Endodermal cell (in vitro differentiated cells): ENCODE measurements at places on chromosomes 2 and 18.

GRCh38 chr2:163665817-163666216, 70.0 kb downstream of the FIGN start:
- H3K36me3 ChIP-seq, result no peaks in the 10 kb centered on the region
- DNase-seq, result no peak
- H3K4me1 ChIP-seq, result no peaks in the 10 kb centered on the region
- H3K27ac ChIP-seq, result no peak overlapping the region

- H3K36me3 ChIP-seq, result peaks cover 6% of the 10 kb centered on the region
- H3K27ac ChIP-seq, result no peak overlapping the region
- DNase-seq, result no peak
These were observed 2.0 kb downstream of the GMCL1 start for GRCh38 chr2:69831354-69831905.

DNA sequence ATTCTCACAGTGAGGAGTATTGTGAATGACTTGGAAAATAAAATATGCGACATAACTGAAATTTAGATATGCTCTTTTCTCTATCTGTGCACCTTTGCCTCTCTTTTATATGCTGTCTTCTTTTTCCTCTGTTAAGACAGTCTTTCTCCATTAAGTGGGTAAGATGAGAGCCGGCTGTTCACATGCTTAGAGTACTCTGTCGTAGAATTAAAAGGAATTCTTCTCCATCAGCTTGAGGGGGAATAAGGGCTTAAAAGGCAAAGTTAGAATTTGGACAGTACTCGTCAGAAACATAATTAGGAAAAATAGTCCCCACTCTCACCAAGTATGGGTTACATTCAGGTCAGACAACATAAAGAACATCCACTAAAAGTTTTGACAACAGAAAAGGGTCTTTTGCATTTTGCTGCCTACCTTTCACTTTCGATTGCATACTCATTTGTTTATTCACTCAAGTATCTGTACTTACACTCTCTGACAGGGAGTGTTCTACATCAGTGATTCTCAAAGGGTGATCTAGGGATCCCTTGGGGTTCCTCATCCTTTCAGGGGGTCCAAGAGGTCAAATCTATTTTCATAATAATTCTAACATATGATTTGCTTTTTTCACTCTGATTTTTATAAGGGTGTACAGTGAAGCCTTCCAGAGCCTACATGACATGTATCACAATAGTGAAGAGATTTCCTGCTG, 48.0 kb downstream of the ARHGAP15 start:
- no peaks in the 10 kb centered on the region for H3K27me3 ChIP-seq
- H3K27ac ChIP-seq, result no peak overlapping the region
- H3K4me3 ChIP-seq, result no peak overlapping the region
- H3K4me1 ChIP-seq, result peaks cover under 1% of the 10 kb centered on the region

GRCh38 chr18:57798713-57799373, 4.3 kb downstream of the ATP8B1 start:
- H3K36me3 ChIP-seq, result no peaks in the 10 kb centered on the region
- H3K4me3 ChIP-seq, result no peak overlapping the region
- DNase-seq, result no peak
- H3K27ac ChIP-seq, result no peak overlapping the region
- peaks cover 36% of the 10 kb centered on the region for H3K27me3 ChIP-seq

- no peak overlapping the region for H3K4me3 ChIP-seq
- no peaks in the 10 kb centered on the region for H3K4me1 ChIP-seq
- H3K27me3 ChIP-seq, result no peaks in the 10 kb centered on the region
These were observed 38.1 kb upstream of the B4GALT6 start for GRCh38 chr18:31722369-31722957.

DNA sequence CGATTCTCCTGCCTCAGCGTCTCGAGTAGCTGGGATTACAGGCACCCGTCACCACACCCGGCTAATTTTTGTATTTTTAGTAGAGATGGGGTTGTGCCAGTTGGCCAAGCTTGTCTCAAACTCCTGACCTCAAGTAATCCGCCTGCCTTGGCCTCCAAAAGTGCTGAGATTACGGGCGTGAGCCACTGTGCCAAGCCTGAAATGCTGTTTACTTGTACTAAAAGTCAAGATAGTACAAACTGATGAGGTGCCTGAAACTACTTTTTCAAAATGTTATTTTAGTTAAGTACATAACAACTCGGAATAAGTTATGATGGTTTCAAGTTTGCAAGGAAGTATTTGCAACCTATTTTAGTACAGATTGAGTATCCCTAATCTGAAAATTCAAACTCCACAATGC, 85.7 kb downstream of the CEP192 start:
- H3K4me1 ChIP-seq, result no peaks in the 10 kb centered on the region
- no peak for DNase-seq
- H3K27me3 ChIP-seq, result no peaks in the 10 kb centered on the region

- no peaks in the 10 kb centered on the region for H3K4me1 ChIP-seq
- DNase-seq, result no peak
- no peaks in the 10 kb centered on the region for H3K36me3 ChIP-seq
- no peaks in the 10 kb centered on the region for H3K27me3 ChIP-seq
- H3K27ac ChIP-seq, result no peak overlapping the region
These were observed 49.5 kb downstream of the SLC40A1 start for GRCh38 chr2:189530965-189531637.

DNA sequence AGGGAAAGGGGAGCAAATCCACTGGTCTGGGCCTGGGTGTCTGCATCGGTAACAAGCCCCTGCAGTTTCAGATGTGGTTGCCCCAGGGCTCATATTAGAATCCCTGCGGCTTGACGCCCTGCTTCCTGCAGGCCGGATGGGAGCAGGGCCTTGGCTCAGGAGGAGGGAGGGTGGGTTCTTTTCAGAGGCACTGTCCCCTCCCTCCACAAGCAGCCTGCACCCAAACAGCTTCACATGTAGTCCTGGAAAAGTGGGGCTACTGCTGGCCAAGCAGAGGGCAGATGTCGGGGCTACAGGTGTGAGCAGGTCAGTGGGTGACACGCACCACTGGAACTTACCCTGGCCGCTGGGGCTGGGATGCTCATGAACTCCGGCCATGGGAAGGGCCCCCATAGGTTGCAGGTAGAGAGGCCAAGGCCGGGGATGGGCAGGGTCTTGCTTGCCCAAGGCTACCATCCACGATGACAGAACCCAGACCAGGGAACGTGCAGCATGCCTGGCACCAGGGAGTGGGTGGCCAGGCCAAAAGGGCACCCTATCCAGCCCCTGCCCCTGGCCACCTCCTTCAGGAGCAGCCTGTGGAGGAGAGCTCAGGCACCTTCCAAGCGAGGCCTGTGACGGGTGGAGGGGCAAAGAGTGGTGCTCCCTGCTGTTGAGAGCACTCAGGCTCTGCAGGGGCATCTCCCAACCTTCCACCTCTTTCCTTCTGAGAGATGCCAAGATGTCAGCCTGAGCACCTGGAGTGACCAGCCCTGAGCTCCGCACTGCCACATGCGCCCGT, 16.8 kb downstream of the ARID5A start:
- H3K4me3 ChIP-seq, result no peak overlapping the region
- no peaks in the 10 kb centered on the region for H3K4me1 ChIP-seq
- no peak overlapping the region for H3K27ac ChIP-seq
- DNase-seq, result no peak

DNA sequence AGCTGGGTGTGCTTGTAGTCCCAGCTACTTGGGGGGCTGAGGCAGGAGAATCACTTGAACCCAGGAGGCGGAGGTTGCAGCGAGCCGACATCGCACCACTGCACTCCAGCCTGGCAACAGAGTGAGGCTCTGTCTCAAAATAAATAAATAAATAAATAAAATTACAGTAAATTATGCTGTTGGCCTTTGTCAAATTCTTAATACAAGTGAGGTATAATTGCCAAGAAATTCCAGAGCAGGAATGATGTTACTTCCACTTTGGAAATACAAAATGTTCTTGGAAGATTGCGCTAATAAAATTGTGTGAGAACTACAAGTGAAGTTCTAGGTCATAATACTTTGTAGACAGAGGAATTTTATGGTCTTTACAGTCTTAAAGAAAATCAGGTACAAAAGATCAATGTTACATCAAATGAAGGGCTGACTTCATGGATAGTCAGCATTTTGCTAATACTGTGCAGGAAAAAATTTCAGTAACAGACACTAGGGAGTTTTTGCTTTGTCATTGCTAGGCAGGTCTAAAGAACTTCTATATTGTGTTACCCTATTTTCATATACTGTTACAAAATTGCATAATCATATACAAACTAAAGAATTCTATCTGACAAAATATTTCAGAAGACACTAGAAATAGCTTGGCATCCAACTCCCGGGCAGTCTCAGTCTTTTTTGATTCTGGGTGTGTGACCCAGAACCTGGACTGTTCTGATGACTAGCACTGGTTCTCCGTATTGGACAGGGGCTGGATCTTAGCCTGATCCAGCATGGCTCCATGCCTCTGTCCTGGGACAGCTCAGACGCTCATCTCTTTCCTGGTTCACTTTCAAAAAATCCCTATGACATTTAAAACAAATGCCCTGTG, 76.0 kb upstream of the STK17B start:
- no peak overlapping the region for H3K27ac ChIP-seq
- H3K27me3 ChIP-seq, result no peaks in the 10 kb centered on the region
- no peak overlapping the region for H3K4me3 ChIP-seq
- no peaks in the 10 kb centered on the region for H3K4me1 ChIP-seq
- H3K36me3 ChIP-seq, result no peaks in the 10 kb centered on the region
- DNase-seq, result no peak

DNA sequence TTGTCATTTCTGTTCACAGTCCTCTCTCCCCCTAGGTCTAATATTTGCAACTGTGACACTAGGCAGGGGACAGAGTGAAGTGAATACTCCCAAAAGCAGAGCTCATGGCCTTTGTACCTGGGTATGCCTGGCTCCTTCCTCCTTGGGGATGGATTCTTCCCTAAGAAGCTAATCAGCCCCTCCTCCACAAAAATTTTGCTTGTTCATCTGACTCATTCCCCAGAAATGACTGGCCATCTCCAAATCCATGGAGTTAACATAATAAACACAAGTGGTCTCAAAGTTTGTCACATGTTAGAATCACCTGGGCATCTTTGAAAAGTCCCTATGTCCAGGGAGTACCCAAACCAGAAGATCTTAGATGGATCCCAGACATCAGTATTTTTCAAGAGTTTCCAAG, 65.3 kb downstream of the SUCLG1 start:
- H3K36me3 ChIP-seq, result no peaks in the 10 kb centered on the region
- no peak overlapping the region for H3K4me3 ChIP-seq
- DNase-seq, result no peak

GRCh38 chr2:207088839-207089238, 76.9 kb downstream of the KLF7 start:
- H3K4me1 ChIP-seq, result peaks cover 16% of the 10 kb centered on the region
- H3K27ac ChIP-seq, result no peak overlapping the region
- no peak for DNase-seq
- peaks cover 51% of the 10 kb centered on the region for H3K36me3 ChIP-seq
- no peaks in the 10 kb centered on the region for H3K27me3 ChIP-seq

GRCh38 chr2:72951303-72952095, 34.2 kb downstream of the EMX1 start:
- no peaks in the 10 kb centered on the region for H3K4me1 ChIP-seq
- no peaks in the 10 kb centered on the region for H3K36me3 ChIP-seq
- H3K4me3 ChIP-seq, result no peak overlapping the region
- no peak overlapping the region for H3K27ac ChIP-seq
- no peaks in the 10 kb centered on the region for H3K27me3 ChIP-seq

DNA sequence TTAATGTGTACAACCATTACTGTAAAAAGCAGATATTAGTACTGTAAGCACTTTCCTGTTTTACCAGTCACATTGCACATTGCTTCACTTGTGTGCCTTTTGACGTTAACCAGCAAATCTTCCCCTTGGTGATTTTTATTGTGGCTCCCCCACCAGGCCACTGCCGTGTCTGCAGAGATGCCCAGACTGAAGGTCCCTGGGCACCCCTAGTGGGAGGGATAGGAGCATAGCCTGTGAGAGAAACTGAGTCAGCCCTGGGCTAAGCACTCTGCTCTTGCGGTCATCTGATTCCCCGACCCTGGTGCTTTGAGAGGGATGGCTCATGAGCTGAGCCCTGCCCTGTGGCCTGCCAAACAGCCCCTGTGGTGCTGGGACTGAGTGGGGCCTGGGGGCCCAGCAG, 73.4 kb downstream of the INPP4A start:
- no peak overlapping the region for H3K27ac ChIP-seq
- H3K36me3 ChIP-seq, result peaks cover 46% of the 10 kb centered on the region
- DNase-seq, result peak; percentile 65
- no peaks in the 10 kb centered on the region for H3K27me3 ChIP-seq
- no peak overlapping the region for H3K4me3 ChIP-seq
- H3K4me1 ChIP-seq, result peaks cover 28% of the 10 kb centered on the region

DNA sequence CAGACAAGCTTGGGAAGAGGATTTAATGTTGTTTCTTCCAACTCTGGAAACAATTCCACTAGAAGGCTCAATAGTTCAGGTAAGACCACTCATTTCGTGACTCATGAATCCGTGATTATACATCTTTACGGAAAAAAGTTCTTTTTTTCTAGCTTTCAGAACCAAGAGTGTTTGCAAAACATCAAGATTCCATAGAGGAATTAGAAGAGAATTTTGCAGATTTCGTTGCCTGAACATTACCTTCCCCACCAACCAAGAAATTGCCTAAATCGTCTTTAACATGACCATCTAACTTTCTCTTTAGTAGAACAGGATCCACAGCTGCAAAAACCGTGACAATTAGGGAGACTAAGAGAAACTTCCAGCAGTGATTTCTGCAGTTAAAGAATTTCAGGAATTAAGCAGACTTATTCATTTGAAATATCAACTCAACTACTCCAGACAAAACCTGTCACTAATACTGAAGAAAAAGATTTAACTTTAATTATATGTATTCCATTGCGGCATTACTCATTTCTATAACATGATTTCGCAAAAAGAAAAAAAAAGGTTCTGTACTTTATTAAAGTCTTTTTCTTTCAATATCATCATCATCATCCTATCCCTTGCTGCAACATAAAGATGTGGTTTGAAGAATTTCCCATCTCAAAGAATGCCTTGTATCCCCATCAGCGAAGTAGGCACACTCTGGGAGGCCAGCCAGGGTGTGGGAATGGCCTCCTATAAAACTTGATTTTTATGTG, 1.9 kb upstream of the NAB1 start:
- H3K4me1 ChIP-seq, result no peaks in the 10 kb centered on the region
- DNase-seq, result no peak

- peaks cover 3% of the 10 kb centered on the region for H3K4me1 ChIP-seq
- no peaks in the 10 kb centered on the region for H3K36me3 ChIP-seq
- no peak for DNase-seq
- no peak overlapping the region for H3K27ac ChIP-seq
These were observed 31.5 kb upstream of the ASNSD1 start for GRCh38 chr2:189629531-189630453.

- H3K4me1 ChIP-seq, result peaks cover 9% of the 10 kb centered on the region
- H3K27me3 ChIP-seq, result no peaks in the 10 kb centered on the region
- H3K36me3 ChIP-seq, result no peaks in the 10 kb centered on the region
These were observed 231.7 kb downstream of the VAPA start for GRCh38 chr18:10145546-10145945.

GRCh38 chr2:53091183-53091582, 676.4 kb upstream of the CHAC2 start:
- H3K4me1 ChIP-seq, result no peaks in the 10 kb centered on the region
- H3K27ac ChIP-seq, result no peak overlapping the region
- H3K27me3 ChIP-seq, result no peaks in the 10 kb centered on the region
- no peak for DNase-seq

- peak overlapping the region; percentile 65 for H3K4me3 ChIP-seq
- no peak for DNase-seq
- no peaks in the 10 kb centered on the region for H3K36me3 ChIP-seq
- no peak overlapping the region for H3K27ac ChIP-seq
- H3K27me3 ChIP-seq, result no peaks in the 10 kb centered on the region
These were observed 39.4 kb upstream of the SMAD2 start for GRCh38 chr18:47969816-47970215.
